ENCODE measurements at places on chromosomes 3 and 15.
A peak's percentile ranks its signal among the peaks of the same experiment; 100 is the strongest.

GRCh38 chr3:40719660-40720287, 195.0 kb downstream of the ZNF621 start:
- no peak for DNase-seq

GRCh38 chr3:69433969-69434325, 48.1 kb upstream of the FRMD4B start:
- peak; percentile 38 for DNase-seq

DNA sequence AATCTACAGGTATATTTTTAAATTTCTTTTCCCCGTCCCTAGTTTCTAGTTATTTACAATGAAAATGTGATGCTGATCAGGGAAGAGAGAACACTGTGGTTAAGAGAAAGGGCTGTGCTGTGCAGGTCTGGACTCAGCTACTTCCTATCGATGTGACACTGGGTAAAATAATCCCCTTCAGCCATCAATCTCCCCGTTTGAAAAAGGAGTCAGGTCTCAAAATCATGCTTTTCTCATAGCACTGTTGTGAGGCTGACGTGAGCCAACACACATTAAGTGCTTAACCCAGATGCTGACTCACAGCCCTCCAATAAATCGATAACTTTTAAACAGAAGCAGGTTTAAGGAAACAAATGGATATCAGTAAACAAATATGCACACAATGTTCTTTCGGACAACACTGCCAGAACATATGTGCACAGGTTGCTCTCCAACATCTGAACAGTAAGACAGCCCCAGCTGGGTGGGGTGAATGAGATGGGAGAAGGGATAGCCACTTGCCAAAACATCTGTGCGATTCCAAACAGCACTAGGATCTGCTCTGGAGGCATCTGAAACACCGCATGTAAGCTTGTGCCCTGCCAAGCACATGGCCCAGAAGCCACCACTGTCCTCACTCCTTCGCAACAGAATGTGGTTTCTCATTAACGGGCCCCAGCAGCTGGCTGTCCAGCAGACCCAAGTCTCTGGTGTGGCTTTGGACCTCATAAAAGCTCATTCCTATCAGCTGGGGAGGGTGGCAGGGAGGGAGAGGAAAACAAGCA, 143.2 kb upstream of the PRICKLE2 start:
- no peak for DNase-seq

- no peak for DNase-seq
Observed at GRCh38 chr3:122797291-122797690, 2.4 kb downstream of the SLC49A4 start.

- DNase-seq: no peak
Observed at GRCh38 chr15:32641517-32642059, at the start of gene SCG5. SCG5 (plus strand) TSS chr15:32641710; CDS start chr15:32643593, 1,883 bp downstream.

DNA sequence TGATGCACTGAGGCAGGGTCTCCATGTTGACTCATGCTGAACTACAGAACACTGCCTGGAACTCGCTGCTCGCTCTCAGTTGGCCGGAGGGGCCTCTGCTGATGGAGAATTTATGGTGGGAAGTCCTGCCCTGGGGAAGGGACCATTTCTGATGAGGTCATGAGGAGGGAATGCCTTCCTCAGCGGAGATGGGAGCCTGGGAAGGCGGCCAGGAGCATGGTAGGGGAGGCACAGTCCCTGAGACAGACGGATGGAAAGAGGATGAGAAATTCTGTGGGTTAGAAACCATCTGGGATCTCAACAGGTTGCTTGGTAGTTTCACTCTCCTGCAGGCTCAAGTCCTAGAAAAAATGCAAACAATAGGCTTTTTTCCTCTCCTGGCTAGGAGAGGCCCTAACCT, 56.8 kb upstream of the TPM1 start:
- DNase-seq: no peak

DNA sequence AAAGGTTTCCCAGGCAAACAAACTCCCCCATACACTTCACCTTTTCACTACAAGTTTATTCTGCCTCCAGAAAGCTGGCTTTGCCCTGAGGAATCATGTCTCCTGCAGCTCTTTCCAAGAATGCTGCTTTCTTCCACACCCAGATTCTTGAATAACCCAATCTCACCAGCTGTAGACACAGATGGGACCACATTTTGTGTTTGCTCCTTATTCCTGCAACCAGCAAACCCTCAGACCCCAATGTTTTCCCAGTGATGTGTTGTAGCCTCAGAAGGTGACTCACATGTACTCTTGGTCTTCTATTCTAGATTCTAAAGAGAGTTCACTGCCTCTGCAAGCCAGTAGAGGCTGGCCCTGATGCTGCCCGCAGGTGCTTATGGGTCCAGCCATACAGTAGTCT, 23.6 kb upstream of the TRIM59 start:
- no peak for DNase-seq

GRCh38 chr3:106725566-106725965, 651.7 kb upstream of the CCDC54 start:
- no peak for DNase-seq

DNA sequence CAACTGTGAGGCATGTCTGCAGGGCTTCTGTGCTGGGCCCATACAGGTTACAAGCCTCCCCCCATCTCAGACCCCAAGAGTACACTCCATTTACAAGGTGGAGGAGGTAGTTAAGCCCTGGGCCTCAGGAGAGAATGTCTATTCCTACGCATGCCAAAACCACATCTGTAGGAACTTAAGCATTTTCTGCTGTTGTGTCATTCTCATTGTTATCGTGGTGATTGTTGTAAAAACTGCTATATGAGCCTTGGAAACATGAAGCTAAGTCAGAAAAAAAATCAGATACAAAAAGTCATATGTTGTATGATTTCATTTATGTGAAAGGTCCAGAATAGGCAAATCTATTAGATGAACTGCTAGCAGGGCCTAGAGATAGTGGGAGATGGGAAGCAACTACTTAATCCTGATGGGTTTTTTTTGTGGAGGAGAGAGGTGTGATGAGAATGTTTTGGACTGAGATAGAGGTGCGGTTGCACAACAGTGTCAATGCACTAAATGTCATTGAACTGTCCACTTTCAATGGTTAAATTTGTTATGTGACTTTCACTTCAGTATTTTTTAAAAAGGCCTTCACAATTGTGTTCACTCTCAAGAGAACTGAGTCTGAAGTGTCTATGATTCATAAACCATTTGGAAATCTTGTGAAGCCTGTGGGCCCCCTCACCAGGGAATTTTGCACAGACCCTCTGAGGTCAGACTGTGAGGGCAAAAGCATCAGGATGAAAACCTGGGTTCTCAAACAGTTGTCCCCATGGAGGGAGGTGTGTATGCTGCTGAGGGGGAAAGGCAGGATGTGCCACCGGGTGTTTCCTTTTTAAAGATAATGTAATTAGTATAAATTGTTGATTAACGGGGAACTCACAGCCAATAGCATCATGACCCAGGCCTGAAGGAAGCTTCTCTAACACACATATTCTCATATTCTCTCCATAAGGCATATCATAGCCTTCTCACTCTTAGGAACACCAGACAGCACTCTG, 3.2 kb downstream of the RTP3 start:
- no peak for DNase-seq

- DNase-seq: no peak
Observed at GRCh38 chr3:122989856-122990575, 37.5 kb downstream of the SEMA5B start.

DNA sequence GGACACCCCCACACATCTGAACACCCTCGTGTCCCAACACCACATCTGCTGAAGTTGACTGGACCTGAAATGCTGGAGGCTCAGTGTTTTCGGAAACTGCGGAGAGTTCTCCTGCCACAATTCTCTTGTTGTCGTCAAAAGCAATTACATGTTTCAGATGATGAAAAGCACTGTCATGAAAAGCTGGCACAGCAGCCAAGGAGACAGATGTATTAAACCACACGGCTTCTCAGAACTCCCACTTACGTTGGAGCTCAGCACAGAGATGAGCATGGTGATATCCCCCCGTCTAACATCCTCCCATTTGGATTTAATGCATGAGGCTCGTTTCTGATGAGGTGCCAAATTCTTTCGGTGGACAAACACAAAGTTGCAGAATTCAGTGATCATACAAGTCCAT, 180.1 kb downstream of the RORA start:
- DNase-seq: no peak

DNA sequence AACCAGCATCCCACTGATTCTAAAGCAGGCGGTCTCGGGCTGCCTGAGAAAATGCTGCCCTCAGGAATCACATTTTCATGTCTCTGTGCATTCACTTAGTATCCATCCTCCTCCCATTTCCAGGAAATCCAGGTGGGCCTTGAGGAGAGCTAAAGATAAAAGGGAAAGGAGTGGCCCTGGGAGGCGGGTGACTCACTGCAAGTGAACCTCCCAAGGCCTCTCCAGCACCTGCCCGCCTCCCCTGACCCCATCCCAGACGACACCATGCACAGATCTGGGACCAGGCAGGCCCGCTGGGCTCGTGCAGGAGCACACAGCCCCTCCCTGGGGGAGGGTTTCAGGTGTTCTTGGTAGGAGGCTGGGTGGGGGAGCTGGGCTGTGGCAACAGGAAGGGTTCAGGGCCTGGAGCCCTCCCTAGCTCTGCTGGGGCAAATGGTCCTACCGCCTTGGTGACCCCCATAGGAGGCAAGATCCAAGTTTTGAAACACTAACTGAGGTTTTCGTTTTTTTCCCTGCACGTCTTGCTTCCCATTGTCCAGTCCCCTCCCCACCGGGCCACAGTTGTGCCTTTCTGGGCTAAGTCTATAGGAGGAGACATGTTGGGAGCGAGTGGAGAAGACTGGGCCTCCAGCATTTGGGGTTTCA, 22.2 kb downstream of the MELTF start:
- no peak for DNase-seq

GRCh38 chr3:148789906-148790305, 37.7 kb upstream of the CPB1 start:
- DNase-seq: no peak

DNA sequence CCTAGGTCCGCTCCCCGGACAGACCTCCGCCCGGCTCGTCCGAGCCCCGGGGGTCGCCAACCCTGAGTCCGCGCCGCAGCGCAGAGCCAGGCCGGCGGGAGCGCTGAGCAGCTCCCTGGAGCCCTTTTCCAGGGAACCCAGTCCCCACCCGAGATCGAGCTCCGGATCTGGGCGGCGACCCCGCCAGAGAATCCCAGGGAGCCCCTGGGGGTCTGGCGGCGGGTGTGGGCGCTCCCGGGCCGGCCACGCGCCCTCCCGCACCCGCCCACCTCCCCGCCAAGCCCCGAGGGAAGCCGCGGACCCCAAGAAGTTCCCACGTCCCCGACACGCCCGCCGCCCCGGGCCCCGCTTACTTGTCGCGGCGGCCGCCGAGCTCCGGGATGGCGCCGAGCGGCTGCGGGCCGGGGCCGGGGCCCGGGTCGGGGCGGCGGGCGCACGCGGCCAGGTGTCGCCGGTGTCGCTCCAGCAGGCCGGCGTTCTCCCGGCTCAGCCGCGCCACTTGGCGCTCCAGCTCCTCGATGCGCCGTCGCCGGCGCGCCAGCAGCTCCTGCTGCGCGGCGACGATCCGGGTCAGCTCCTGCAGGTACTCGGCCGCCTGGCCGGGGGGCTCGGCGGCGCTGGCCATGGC, 137.7 kb downstream of the NUP210 start:
- no peak for DNase-seq

DNA sequence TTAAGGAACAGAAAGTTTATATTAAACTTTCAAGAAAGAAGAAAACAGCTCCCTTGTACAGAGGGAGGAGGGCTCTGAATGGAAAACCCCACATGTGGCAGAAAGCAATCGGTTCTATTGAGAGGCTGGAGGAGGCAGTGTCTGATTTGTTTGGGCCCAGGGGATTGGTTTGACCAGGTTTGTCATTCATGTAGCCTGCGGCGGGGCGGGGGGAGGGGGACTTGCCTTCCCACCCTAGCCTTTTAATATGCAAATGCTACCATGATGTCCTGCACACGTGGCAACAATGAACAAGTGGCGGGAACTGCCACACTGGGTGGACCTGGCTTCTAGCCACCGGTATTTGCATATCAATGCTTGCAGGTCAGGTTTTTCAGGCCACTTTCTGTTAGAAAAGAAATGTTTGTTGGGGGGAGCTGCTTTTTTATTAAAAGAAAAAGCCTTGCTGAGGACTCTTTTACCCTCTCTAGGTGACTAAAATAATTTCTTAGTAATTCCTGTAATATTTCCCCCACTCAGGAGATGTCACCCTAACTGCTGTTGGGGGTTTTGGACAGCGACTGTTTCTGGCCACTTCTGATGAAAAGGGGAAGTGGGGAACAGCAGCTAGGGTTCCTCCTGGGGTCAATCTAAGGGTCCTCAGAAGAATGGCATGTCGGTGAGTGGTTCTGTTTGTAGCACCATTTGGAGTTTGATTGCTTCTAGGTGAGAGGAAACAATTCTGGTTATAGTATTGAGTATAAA, 691.2 kb downstream of the TBL1XR1 start:
- no peak for DNase-seq

DNA sequence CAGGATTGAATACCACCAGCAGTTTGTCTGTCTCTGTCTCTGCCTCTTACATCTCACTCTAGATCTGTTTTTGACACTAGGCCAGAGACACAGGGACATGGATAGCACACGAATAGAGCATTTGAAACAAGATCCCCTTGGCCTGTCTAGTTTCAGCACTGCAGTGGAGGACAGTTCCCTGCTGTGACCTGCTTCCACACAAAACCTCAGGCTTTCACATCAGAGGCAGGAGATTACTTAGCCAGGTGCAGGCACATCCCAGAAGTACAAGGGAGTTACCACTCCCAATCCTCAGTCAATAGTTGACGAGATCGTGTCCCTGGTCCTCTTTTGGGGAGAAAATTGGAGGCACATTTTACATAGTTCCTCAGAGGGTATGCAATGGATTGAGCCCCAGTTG, 34.0 kb upstream of the CCK start:
- peak; percentile 35 for DNase-seq

GRCh38 chr3:169334991-169335390, 328.5 kb downstream of the MECOM start:
- DNase-seq: no peak

DNA sequence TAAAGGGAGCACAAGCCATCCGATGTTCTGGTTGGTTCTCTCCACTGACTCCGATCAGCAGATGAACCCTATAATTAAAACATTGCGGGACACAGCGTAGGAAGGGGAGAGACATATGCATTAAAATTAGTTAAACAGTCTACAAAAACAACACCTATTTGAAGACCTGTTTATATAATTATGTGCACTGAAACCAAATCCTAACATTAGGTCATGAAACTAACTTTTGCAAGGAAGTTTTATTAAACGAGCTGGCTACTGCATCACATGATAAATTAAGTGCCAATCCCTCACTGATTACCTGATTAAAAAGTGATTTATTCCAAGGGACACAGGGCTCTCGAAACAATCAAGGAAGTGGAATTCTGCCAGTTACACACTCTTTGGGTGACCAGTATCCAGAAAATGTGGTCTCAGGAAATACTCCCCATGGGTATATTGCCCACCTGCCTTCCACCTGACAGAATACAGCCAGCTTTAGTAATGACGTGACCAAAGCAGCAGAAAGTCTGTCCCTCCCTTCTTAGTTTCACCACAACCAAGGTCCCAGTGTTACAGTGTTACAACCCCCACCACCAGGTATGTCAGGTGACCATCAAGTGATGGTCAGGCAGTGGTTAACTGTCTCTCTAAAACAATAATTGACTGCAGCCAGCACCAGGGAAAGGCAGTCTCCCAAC, 69.5 kb downstream of the HERC1 start:
- DNase-seq: no peak

DNA sequence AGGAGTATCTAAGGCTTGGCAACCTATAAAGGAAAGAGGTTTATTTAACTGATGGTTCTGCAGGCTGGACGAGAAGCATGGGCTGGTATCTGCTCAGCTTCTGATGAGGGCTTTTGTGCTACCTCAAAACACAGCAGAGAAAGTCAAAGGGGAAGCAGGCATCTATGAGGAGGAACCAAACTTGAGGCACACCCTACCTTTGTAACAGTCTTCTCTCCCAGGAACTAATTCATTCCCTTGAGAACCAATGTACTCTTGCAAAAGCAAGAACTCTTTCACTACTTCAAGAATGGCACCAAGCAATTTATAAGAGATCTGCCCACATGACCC, 109.0 kb downstream of the CGGBP1 start:
- DNase-seq: no peak

GRCh38 chr3:148992027-148992634, 791 bp downstream of the GYG1 start:
- DNase-seq: peak; percentile 44

Data from activated CD4-positive, alpha-beta memory T cell treated with anti-CD3 and anti-CD28 coated beads for 36 hours (primary cell).